T-cell (primary cell): ENCODE measurements at places on chromosomes 6 and 20.
A peak's percentile ranks its signal among the peaks of the same experiment; 100 is the strongest.

GRCh38 chr20:19024296-19025035 lies 188.0 kb upstream of the SLC24A3 start:
- DNase-seq, result no peak
- no peak overlapping the region for H3K27ac ChIP-seq
- peaks cover 20% of the 10 kb centered on the region for H3K27me3 ChIP-seq
- no peak overlapping the region for H3K4me3 ChIP-seq

- DNase-seq, result no peak
- H3K4me3 ChIP-seq, result no peak overlapping the region
- no peak overlapping the region for H3K27ac ChIP-seq
Observed at GRCh38 chr6:140434761-140435160, 1060.3 kb upstream of the CITED2 start.

DNA sequence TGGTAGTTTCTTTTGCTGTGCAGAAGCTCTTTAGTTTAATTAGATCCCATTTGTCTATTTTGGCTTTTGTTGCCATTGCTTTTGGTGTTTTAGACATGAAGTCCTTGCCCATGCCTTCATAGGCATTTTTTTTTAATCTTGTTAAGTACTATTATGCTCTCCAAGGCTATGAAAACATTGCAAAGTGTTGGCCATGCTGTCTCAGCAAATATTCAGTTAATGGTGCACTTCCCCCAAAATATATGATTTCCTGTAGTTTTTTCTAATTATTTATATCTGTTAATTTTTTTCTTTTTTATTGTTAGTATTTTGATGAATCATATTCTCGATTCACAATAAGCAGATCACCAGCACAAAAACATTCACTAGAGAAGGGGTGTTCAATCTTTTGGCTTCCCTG lies 806.1 kb upstream of the FLRT3 start:
- DNase-seq, result no peak
- H3K27ac ChIP-seq, result no peak overlapping the region
- H3K27me3 ChIP-seq, result no peaks in the 10 kb centered on the region
- no peak overlapping the region for H3K4me3 ChIP-seq
- no peaks in the 10 kb centered on the region for H3K4me1 ChIP-seq

GRCh38 chr6:85460921-85461797 lies 11.3 kb downstream of the NT5E start:
- H3K4me3 ChIP-seq, result no peak overlapping the region
- no peaks in the 10 kb centered on the region for H3K36me3 ChIP-seq
- H3K27me3 ChIP-seq, result peaks cover 6% of the 10 kb centered on the region
- peak overlapping the region; percentile 47 for H3K27ac ChIP-seq
- DNase-seq, result peak; percentile 12

DNA sequence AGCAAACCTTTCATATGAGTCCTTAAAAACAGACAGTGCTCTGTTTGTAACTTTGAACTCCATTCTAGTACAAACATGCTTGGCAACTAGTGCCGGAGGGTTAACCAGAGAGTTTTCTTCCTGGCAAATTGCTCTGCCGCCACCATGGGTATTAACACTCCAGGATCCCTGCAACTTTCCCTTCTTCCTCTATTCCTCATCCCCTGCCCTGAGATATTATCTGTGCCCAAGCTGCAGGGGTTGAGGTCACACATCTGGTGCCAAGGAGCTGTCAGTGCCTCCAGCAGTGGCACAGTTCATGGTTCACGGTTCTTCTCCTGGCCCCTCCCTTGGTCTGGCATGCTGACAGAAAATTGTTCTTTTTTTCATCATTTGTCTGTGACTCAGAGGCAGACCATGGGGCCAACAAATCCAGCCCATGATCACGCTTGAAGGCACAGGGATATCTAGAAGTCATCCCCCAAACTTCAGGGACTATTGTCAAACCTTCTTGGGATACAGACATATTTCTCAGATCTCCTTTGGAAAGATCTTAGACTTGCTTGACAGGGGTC lies 77.5 kb downstream of the ATXN1 start:
- no peak overlapping the region for H3K4me3 ChIP-seq
- DNase-seq, result no peak
- no peaks in the 10 kb centered on the region for H3K36me3 ChIP-seq
